ENCODE measurements at places on chromosomes 5 and 9.

- no peak for DNase-seq
These were observed 412 bp downstream of the FGF18 start for GRCh38 chr5:171419688-171420430.

DNA sequence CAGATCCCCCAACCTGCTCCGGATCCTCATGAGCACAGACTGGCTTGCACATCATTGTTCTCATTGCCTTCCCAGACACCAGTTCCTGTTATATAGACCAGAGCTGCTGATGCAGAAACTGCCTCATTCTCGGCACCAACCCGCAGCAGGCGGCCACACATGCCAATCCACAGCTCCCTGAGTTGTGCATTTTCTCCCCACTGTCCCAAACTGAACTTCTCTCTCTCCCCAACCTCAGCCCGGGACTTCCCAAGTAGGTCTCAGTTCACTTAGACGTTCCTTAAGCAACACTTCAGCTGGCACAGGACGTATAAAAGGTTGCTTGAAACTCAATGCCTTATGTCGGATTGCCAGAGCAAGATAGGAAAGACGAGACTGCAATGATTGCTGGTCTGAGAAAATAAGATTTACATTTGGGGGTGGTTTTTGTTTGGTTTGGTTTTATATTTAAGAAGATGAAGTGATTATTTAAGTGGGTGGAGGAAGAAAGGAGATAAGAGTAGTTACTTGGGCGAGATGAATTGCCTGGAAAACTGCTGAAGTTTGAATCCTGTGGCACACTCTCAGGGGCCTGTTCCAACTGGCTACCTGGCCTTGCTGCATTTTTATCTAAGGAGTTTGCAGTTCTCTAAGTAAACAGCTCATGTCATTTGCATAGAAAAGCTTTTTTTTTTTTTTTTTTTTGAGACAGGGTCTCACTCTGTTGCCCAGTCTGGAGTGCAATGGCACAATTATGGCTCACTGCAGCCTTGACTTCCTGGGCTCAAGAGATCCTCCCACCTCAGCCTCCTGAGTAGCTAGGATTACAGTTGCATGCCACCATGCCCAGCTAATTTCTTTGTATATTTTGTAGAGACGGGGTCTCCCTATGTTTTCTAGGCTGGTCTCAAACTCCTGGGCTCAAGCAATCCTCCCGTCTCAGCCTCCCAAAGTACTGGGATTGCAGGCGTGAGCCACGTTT lies 155.4 kb downstream of the GOLPH3 start:
- DNase-seq: no peak

- DNase-seq: no peak
These were observed 541.6 kb upstream of the DAP start for GRCh38 chr5:11302663-11303062.

GRCh38 chr5:138544181-138545134 lies 1.4 kb upstream of the ETF1 start:
- no peak for DNase-seq

GRCh38 chr9:95772320-95773052 lies 103.0 kb upstream of the ERCC6L2 start:
- no peak for DNase-seq

- DNase-seq: no peak
These were observed 7.9 kb downstream of the DMRT1 start for GRCh38 chr9:849431-849830.

DNA sequence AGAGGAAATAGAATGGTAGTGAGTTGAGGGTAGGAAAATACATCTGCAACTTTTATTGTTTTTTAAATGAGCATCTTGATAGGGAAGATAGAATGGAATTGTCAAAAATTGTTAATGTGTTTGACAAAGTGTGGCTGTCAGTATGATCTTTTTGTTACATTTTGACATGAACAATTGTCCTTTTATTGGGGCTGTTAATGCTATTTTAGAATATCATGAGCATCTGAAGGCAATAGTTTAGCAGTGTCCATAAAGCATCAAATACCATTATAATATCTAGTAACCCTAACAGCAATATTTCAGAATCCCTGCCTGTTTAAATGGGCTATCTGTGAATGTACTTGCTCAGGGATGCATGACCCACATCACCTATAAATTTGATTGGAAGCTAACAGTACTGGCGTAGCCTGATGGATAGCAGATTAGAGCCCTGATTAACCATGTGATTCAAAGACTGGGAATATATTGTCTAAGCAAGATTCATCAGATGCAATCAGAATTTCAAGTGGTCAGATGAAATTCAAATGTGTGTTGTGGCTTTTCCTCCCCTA lies 37.8 kb downstream of the TLE4 start:
- no peak for DNase-seq

DNA sequence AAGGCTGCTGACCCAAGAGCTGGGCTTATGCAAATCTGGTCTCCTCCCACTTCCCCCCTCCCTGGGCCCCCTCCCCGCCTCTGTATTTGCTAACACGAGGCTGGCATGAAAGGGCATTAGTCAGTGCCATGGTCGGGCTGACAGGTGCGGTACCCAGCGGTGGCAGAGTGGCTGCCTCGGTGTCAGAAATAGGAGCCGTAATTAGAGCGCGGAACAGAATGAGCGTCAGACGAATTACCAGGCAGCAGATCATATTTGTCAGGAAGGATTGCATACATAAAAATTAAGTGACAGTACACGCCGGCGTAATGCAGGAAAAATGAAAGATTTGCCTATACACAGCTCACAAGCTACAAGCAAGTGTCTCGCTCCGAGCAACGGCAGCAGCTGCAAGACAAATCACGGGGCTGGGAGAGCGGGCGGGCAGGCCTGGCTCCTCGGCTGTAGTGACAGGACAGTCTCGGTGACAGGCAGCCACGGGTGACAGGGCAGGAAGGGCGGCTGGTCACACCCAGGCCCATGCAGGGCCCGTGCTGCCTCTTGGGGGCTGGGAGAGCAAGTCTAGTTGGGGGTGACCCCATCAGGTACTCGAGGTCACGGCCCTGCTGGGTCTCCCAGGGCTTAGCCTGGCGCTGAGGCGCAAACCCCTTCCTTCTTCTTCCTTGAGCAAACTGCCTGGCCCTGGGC lies 72.4 kb downstream of the NEK6 start:
- DNase-seq: no peak

DNA sequence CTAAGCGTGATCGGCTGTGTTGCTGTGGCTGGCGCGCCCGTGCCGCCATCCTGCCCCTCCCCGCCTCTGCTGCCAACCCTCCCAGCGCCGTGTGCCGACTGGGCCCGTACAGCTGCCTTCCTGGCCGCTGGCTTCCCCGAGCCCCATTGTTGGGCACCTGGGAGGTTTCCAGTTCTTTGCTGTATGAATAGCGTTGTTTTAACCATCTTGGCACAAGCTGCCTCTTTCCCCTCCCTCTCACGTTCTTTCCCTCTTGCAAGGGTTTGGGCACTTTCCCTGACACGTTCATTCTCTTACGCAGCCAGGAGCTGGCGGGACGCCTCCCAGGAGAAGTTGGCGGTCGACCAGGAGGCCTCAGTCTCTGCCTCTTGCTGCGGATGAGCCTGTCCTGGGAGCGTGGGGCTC lies 43.1 kb upstream of the RXRA start:
- DNase-seq: peak; percentile 79

- DNase-seq: no peak
These were observed 265.1 kb upstream of the MVB12B start for GRCh38 chr9:126061575-126061974.

DNA sequence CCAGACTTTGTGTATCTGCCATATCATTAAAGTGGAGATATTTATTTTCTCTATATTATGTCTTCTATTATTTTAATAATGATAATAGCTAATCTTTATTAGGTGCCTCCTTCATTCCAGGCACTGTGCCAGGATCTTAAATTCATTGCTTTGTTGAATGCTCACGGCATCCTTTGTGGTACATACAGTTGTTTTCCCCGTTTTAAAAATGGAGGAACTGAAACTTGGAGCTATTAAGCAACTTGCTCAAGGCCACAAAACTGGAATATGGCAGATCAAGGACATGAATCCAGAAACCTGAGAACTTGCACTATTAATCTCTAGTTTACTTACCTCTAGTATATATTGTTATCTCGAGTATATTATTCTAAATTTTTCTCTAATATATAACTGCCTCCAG lies 41.5 kb upstream of the PPP3R2 start:
- no peak for DNase-seq

DNA sequence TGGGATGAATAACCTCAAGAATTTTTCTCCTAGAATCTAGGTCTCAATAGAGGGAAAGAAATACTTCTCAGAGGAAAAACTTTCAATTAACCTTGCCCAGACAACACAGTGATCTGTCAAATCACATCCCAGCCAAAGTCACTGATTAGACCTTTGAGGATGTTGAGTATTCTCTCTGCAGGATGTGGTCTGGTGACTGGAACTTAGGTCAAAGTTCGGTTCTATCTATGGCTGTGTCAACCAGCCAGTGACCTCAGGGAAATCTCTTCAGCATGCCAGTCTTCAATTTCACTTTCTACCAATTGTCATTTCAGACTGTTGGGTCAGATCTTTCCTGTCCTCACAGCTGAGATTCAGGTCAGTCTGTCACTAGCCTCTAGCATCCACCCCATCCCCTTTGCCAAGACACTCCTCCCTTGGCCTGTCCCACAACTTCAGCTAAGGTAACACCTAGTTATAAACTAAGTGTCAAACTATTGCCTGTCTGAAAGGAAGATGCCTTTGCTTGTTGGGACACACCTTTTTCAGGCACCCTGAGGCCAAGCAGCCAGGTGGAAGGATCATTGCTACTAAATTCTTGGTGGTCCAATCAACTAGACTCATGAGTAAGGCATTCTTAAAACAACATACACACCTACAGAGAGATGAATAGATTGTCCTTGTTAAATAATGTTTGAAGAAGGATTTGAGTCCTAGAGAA lies 156.3 kb upstream of the FST start:
- DNase-seq: no peak

- DNase-seq: no peak
These were observed 36.5 kb upstream of the FAT2 start for GRCh38 chr5:151627650-151628049.

- no peak for DNase-seq
These were observed 9.9 kb downstream of the GFPT2 start for GRCh38 chr5:180343110-180343830.
